ENCODE measurements at places on chromosomes 12 and 14. TPM values are rescaled to one million over a fixed set of nuclear protein-coding genes. Genes with fewer than 3 reads are reported as not detected.

Gene TDRD9
- total RNA-seq, result 0.86 TPM

Gene CPNE8
- 24.3 TPM for total RNA-seq

Gene NAB2
- total RNA-seq, result 62.3 TPM

Gene RPAP3
- total RNA-seq, result 16.5 TPM

Gene RTN1
- 0.22 TPM for total RNA-seq

Gene C12orf54
- not detected for total RNA-seq

Gene NID2
- 237 TPM for total RNA-seq

Gene SSTR1
- total RNA-seq, result 11.0 TPM

Gene COL2A1
- 0.14 TPM for total RNA-seq

Gene CFAP54
- total RNA-seq, result 4.6 TPM

Gene TCP11L2
- 55.4 TPM for total RNA-seq

Gene PZP
- total RNA-seq, result not detected

Gene ZNF10
- 5.9 TPM for total RNA-seq

Gene OR11H6
- not detected for total RNA-seq

Gene RASAL1
- not detected for total RNA-seq

Gene HOXC12
- not detected for total RNA-seq

Gene RNASE9
- not detected for total RNA-seq

Gene PTPRO
- 0.72 TPM for total RNA-seq

Gene NDUFA9
- 43.5 TPM for total RNA-seq

Gene CLEC7A
- 0.14 TPM for total RNA-seq

Gene SDS
- not detected for total RNA-seq

Gene RARG
- total RNA-seq, result 23.9 TPM

Gene ARL1
- total RNA-seq, result 67.3 TPM

Gene FSCB
- total RNA-seq, result 0.22 TPM

Gene MYF6
- total RNA-seq, result not detected

Gene PTGR2
- total RNA-seq, result 4.3 TPM

Gene LTBP2
- 203 TPM for total RNA-seq

Gene STXBP6
- 5.6 TPM for total RNA-seq

Gene ETFBKMT
- 3.1 TPM for total RNA-seq

Gene DHRS2
- not detected for total RNA-seq

Gene FAM90A1
- total RNA-seq, result 0.14 TPM

Gene ST8SIA1
- total RNA-seq, result under 0.01 TPM

Gene IAPP
- not detected for total RNA-seq

Gene PLCZ1
- not detected for total RNA-seq

Gene PAPLN
- total RNA-seq, result 1.6 TPM

Gene SYT1
- total RNA-seq, result 5.2 TPM

Gene PTPRB
- total RNA-seq, result 2.2 TPM

Gene PDE3A
- total RNA-seq, result 1.1 TPM

Gene GPR135
- 4.2 TPM for total RNA-seq

Gene HOTAIR
- total RNA-seq, result not detected

Gene CCDC38
- not detected for total RNA-seq

Gene FBLN5
- 61.1 TPM for total RNA-seq

Gene PTPN21
- total RNA-seq, result 14.5 TPM

Gene AKAP3
- total RNA-seq, result 3.5 TPM

Gene AQP5
- total RNA-seq, result not detected

Gene TROAP
- total RNA-seq, result 0.44 TPM

Gene PPP1R1A
- total RNA-seq, result not detected
